ELF-1 (cell line): ENCODE measurements at places on chromosomes 5 and 9.
A peak's percentile ranks its signal among the peaks of the same experiment; 100 is the strongest.

DNA sequence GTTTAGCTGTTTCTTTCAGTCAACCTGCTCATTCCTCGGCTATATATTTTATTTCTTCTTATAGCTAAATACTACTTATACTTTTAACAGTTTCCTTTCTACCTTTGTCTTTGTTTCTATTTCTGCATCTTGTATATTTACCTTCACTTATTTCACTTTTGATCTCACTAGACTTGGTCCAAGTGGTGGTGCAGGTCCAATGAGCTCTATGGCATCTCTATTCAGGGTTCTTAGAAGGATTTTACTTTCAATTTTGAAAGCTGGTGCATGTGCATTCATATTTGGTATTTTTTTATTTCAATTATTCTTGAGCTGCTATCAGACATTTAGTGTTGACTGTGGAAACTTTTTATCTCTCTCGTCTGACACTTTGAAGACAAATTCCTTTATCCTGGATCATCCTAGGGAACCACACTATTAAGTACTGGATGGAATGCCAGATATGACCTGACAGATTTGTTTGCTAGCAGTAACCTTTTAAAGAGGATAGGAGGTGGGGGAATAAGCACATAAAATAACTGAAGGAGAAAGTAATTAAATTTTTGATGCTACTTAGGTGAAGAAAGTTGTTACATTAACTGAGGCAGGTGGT is 123.1 kb upstream of the PJA2 start:
- DNase-seq = no peak

GRCh38 chr9:99601571-99602111 is 220.0 kb upstream of the NR4A3 start:
- no peak for DNase-seq

- DNase-seq = no peak
Observed at GRCh38 chr5:159990506-159990905, 18.4 kb upstream of the TTC1 start.

GRCh38 chr9:92133949-92134604 is 18.9 kb upstream of the SPTLC1 start:
- peak; percentile 96 for DNase-seq

GRCh38 chr9:81073821-81074220 is 615.5 kb downstream of the TLE1 start:
- no peak for DNase-seq

DNA sequence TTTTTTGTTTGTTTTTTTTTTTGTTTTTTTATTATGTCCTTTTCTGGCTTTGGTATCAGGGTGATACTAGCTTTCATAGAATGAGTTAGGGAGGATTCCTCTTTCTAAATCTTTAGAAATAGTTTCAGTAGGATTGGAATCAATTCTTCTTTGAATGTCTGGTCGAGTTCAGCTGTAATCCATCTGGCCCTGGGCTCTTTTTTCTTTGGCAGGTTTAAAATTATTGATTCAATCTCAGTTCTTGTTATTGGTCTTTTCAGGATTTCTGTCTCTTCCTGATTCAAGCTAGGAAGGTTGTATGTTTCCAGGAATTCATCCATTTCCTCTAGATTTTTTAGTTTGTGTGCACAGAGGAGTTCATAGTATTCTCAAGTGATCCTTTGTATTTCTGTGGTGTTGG is 34.9 kb downstream of the IQGAP2 start:
- no peak for DNase-seq

DNA sequence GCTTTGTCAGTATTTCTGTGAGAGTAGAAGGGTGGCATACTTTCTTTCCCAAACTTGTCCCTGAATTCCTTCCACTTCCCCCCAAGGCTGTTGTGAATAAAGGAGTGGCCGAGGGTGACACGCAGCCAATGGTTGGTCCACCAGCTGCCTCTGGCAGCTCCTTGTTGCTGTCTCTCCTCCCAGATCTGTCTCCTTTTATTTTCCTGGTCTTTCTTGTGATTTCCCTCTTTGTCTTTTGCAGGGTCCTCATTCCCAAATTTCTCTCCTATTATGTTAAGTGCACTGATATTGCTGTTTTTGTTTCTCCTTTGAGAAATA is 137.5 kb upstream of the HMHB1 start:
- DNase-seq = peak; percentile 30

GRCh38 chr5:147949711-147950573 is 43.6 kb upstream of the C5orf46 start:
- no peak for DNase-seq

GRCh38 chr5:94820488-94820887 is 202.0 kb downstream of the SLF1 start:
- no peak for DNase-seq

- DNase-seq = no peak
Observed at GRCh38 chr5:176844281-176844680, 33.9 kb downstream of the UNC5A start.
